ENCODE measurements at places on chromosomes 13 and 19.
A peak's percentile ranks its signal among the peaks of the same experiment; 100 is the strongest.

GRCh38 chr19:47973529-47973928, 18.4 kb downstream of the BSPH1 start:
- no peak for DNase-seq

- DNase-seq, result no peak
These were observed 27.3 kb downstream of the PNPLA6 start for GRCh38 chr19:7562646-7563393.

- DNase-seq, result no peak
These were observed 131.9 kb downstream of the ITGBL1 start for GRCh38 chr13:101584331-101584730.

GRCh38 chr19:14405380-14405757, 13.8 kb downstream of the DDX39A start:
- DNase-seq, result no peak

DNA sequence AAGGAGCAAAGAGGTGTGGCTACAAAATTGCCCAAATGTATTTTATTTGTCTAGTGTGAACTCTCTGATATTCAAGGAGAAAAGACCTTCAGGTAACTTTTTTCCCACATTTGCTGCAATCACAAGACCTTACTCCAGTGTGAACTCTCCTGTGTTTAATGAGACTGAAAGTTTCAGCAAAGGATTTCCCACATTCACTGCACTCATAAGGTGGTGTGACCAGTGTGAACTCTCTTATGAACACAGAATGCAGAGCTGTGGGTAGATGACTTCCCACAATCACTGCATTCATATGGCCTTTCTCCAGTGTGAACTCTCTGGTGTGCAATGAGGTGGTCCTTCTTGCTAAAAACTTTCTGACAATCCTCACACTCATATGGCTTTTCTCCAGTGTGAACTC, 16.4 kb downstream of the ZNF814 start:
- no peak for DNase-seq

DNA sequence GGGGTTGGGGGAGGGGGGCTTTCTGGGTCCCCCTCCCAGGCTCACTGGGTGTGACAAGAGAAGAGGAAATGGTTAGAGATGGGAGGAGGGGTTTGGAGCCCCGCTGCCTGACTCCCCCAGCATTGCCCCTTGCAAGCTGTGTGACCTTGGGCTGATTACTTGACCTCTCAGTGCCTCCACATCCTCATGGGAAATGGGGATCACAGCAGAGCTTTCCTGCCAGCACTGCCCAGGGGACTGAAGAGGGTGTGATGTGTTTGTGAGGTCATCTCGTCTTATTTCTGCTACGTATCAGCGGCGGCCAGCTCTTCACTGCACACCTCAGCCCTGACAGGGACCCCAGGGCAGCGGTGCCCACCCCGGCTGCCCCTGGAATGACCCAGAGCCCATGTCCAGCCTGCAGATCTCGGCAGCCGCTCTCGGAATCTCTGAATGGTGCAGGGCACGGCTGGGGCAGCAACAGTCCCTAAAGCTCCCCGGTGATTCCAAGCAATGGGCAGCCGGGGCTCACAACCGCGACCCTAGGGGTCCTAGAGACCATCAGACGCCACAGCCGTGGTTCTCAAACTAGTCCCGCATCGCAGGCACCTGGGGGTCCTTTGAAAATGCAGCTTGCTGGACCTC, 8.4 kb downstream of the PNMA8B start:
- no peak for DNase-seq

- DNase-seq, result no peak
These were observed 3.7 kb downstream of the ATP13A1 start for GRCh38 chr19:19659646-19660245.

- DNase-seq, result no peak
These were observed 103.8 kb downstream of the FGF14 start for GRCh38 chr13:102298051-102298450.

- DNase-seq, result no peak
These were observed 3.7 kb upstream of the FLT1 start for GRCh38 chr13:28498481-28499115.

DNA sequence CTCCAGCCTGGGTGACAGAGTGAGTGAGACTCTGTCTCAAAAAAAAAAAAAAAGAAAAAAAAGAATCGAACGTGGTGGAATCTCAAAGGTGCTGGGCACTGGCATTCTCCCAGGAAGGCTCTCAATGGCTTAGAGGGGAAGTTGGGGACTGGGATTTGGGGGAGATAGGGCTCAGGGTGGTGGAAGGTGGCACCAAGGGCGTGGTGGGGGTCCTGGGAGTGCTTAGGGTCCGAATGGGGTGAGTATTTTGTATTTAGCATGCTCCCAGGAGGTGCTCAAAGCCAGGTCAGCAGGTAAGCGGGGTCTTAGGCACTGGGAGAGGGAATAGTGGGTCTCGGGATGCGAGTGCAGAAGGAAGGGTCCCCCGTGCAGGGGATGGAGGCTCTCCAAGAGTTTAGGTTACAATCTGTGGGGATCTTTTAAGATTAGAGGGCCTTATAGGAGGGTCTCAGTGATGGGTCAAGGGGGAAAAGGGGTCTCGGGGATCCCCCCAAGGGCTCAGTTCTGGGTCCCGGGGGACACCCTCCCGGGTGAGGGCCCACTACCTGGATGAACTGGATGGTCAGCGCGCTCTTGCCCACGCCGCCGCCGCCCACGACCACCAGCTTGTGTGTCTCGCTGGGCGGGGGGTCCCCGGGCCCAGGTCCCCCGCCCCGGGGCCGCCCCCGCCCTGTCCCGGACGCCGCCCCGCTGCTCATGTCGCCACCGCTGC, 386 bp downstream of the RRAS start:
- DNase-seq, result no peak

GRCh38 chr19:49701271-49701786, 10.4 kb downstream of the CPT1C start:
- no peak for DNase-seq

- no peak for DNase-seq
These were observed 5.6 kb downstream of the UHRF1 start for GRCh38 chr19:4914736-4915501.

GRCh38 chr13:106423530-106423929, 111.9 kb downstream of the EFNB2 start:
- no peak for DNase-seq

DNA sequence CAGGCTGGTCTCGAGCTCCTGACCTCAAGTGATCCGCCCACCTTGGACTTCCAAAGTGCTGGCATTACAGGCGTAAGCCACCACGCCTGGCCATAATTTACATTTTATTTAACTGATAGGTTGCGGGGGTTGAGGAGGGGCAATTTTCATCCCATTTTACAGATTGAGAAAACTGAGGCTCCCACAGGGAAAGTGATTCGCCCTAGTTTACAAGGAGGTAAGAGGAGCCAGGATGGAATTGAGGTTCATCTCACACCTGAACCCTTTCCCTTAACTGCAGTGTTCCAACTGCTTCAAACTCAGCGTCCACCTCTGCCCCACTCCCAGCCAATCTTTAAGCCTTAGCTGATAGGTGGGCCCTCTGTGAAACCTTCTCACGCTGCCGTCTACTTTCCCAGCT, 4.0 kb upstream of the NAPA start:
- no peak for DNase-seq

GRCh38 chr19:45424191-45425058, 708 bp upstream of the ERCC1 start:
- peak; percentile 51 for DNase-seq

DNA sequence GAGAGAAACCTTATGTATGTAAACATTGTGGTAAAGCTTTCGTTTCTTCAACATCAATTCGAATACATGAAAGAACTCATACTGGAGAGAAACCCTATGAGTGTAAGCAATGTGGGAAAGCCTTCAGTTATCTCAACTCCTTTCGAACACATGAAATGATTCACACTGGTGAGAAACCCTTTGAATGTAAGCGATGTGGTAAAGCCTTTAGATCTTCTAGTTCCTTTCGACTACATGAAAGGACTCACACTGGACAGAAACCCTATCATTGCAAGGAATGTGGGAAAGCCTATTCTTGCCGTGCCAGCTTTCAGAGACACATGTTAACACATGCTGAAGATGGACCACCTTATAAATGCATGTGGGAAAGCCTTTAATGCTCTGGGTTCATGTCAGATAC, 24.7 kb downstream of the ZNF136 start:
- no peak for DNase-seq

DNA sequence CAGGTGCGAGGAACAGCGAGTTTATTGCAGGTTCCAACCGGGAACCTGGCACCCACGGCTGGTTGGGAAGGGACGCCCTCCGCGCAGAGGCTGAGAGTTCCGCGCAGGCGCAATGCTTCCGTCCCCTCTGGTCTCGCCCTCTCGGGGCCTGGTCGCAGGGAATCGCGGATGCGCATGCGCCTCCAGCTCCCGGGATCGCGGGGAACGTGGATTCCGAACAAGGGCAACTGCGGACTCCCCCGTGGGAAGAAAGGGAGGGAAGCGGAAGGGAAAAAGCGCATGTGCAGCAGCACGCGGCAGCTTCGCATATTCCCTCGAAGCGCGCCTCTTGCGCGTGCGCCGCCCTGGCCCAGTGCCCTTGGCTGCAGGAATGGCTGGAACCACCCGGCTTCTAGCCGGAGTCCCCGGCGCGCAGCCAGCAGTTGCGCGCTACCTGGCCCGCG, 1.1 kb downstream of the TSSK6 start:
- no peak for DNase-seq

GRCh38 chr13:98869408-98870090, 108.3 kb downstream of the DOCK9 start:
- DNase-seq, result no peak

- DNase-seq, result no peak
These were observed at the start of gene SMIM17 for GRCh38 chr19:56642711-56643459. SMIM17 (plus strand) TSS chr19:56643159; CDS start chr19:56645668, 2,509 bp downstream.

DNA sequence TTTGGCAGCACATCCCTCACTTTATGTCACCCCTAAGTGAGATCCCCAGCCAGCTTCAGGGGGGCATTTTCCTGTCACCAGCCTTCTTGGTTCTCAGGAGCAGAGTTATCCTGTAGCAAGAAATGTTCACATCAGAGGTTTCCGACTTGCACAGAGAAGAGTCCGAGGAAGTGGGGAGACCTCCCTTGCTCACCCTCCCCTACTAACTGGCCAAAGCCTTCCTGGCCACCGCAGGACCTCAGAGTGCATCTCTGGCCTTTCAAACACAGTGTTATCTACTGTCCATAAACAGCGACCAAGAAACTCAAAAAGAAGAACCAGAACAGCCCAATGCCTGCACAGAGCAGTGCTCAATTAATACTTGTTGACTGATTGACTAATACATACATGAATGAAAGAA, 134.4 kb downstream of the USP12 start:
- no peak for DNase-seq

DNA sequence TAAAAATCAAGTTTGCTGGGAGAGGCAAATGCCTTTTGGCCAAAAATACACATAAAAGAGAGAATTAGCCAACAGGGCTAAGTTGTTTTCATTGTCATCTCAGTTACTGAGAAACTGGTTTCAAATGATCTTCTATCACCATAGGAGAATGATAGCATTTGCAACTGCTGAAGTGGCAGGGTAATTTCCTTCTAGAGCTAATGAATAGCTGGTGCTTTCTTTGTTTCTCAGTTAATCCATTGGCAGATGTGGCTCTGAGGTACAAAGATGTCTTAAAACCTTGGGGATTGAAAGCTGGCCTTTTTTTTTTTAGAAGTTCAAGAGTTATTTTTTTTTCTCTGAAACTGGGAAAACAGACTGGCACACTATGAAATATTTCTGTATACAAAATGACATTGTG, 332.7 kb upstream of the KLF12 start:
- no peak for DNase-seq

GRCh38 chr19:13573056-13573667, 66.9 kb upstream of the CACNA1A start:
- no peak for DNase-seq

GRCh38 chr13:76890021-76890420, 3.8 kb upstream of the KCTD12 start:
- no peak for DNase-seq

DNA sequence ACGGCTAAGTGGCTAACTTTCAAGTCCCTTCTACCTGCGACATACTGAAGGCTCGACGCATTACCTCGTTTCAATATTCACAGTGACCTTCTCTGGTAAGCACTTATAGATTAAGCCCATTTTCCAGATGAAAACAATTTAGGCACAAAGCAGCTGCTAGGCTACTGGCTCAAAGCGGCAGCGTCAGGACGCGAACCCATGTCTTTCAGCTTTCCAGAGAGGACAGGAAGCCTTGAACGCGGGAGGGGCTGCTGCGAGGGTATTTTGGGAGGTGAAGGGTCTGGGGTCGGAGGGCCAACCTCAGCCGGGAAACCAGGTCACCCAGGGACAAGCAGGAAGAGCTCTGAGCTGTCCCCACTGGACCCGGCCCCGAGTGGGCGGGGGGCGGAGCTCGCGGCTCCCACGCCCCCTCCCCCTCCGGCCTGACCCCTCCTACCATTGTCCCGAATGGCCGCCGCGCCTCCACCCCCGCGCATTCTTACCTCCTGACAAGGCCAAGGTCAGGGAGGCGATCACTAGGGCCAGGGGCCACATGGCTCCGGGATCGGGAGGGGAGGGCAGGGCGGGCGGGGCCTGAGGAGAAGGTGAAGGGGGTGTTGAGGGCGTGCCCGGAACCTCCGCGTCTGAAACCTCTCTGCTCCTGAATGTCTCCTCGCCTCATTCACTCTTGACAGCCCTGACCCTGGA, at the start of gene KLK13:
Gene KLK13 (minus strand): TSS at position 559 of the 687 bp plus-strand sequence. CDS start 25 bp downstream, at position 534.
- DNase-seq, result no peak

DNA sequence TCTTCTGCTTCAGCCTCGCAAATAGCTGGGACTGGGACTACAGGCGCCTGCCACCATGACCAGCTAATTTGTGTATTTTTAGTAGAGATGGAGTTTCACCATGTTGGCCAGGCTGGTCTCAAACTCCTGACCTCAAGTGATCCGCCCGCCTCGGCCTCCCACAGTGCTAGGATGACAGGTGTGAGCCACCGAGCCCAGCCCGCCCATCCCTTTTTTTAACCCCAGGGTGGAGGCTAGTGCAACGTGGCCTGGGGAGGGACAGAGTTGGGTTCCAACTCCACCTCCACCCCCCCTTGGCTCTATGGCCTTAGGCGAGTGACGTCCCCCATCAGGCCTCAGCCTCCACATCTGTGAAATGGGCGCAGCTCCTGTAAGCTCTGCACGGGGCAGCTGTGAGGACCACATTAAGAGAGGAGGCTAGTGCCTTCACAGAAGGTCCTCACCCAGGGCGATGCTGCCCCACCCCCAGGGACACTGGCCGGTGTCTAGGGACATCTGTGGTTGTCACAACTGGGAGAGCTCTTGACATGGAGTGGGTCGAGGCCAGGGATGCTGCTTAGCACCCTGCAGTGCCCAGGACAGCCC, 37.7 kb downstream of the SMIM24 start:
- DNase-seq, result no peak

DNA sequence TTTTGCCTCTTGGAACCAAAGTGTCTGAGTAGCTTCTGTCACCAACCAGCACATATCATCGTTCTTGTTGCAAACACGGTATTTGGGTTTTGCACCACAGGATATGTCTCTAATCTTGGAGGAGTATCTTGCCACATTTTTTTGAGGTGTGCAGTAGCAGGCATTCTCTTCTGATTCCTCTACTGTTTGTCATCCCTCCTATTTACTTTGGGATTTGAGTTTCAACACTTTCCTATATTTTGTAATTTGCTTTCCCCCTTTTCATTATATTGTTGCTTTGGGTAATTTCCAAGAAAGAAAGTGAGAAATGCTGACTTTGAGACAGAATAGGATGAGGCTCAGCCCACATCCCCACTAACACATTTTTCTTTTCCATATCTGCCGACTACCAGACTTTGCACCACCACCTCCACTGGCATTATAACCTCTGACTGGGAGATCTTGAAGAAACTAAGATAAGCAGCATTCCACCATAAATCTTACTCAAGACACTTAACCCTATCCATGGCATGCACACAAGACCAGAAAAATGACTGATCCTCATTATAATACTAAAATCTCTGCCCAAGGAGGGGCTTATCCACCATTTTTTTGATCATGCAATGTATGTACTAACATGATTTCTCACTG, 12.0 kb upstream of the DZIP1 start:
- DNase-seq, result no peak

GRCh38 chr13:112996671-112997091, 27.7 kb downstream of the MCF2L start:
- no peak for DNase-seq

All from caudate nucleus (tissue), 63 donors.